Suprapubic skin (tissue), 4 donors: ENCODE measurements at places on chromosomes 16 and 17. TPM values are rescaled to one million over a fixed set of nuclear protein-coding genes. Genes with fewer than 3 reads are reported as not detected.
A peak's percentile ranks its signal among the peaks of the same experiment; 100 is the strongest.

The CDRT15 gene
- not detected for total RNA-seq

The ERN1 gene
- 31.8 TPM for total RNA-seq

The DHRS7C gene
- total RNA-seq, result not detected

The KRT15 gene
- total RNA-seq, result 1,067 TPM

- no peaks in the 10 kb centered on the region for H3K4me1 ChIP-seq
- no peak overlapping the region for H3K27ac ChIP-seq
- H3K27me3 ChIP-seq, result no peaks in the 10 kb centered on the region
- peaks cover 72% of the 10 kb centered on the region for H3K36me3 ChIP-seq
- no peak for DNase-seq
- no peak overlapping the region for H3K4me3 ChIP-seq
These were observed 10.8 kb downstream of the NMRAL1 start for GRCh38 chr16:4463522-4464163.

DNA sequence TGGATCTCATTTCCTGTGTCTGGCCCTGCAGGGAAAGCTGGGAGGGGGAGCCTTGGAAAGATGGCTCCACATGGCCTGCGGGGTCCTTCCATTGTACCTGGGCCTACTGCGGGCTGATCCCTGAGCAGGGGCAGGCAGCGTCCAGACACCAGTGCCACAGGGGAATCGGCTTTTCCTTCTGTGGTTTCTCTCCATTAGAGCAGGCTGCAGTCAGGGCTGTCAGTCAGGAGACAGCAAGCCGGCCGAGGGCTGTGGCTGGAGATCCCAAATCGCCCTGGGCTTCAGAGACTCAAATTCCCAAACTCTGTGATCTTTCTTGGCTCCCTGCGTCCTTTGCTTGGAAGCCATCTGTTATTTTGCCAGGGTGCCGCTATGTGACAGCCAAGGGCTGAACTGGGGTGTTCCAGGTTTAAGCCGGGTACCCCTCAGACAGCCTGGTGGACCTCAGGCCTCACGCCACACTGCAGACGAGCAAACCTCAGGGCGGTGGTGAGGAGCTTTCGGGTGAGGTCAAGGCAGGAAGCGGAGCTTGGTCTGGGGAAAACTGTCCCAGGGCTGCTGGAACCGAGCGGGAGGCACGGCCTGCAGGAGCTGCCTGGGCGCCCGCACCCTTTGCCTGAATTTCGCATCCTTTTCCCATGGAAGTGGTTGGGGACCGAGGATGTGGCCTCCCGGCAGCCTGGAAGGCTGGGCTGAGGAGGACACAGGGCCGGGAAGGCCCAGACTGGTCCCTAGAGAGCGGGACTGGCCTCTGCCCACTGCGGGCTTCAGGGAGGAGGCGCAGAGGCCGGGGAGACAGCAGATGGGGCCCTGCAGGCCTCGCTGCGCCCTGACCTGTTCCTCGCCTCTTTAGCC, 1.5 kb upstream of the CPNE7 start:
- H3K4me1 ChIP-seq, result peaks cover 30% of the 10 kb centered on the region
- no peaks in the 10 kb centered on the region for H3K36me3 ChIP-seq
- H3K4me3 ChIP-seq, result peak overlapping the region; percentile 42

GRCh38 chr17:64273006-64273405, 9.9 kb upstream of the TEX2 start:
- H3K27ac ChIP-seq, result no peak overlapping the region
- no peak overlapping the region for H3K4me3 ChIP-seq
- peaks cover 5% of the 10 kb centered on the region for H3K4me1 ChIP-seq
- no peaks in the 10 kb centered on the region for H3K27me3 ChIP-seq
- no peak for DNase-seq

DNA sequence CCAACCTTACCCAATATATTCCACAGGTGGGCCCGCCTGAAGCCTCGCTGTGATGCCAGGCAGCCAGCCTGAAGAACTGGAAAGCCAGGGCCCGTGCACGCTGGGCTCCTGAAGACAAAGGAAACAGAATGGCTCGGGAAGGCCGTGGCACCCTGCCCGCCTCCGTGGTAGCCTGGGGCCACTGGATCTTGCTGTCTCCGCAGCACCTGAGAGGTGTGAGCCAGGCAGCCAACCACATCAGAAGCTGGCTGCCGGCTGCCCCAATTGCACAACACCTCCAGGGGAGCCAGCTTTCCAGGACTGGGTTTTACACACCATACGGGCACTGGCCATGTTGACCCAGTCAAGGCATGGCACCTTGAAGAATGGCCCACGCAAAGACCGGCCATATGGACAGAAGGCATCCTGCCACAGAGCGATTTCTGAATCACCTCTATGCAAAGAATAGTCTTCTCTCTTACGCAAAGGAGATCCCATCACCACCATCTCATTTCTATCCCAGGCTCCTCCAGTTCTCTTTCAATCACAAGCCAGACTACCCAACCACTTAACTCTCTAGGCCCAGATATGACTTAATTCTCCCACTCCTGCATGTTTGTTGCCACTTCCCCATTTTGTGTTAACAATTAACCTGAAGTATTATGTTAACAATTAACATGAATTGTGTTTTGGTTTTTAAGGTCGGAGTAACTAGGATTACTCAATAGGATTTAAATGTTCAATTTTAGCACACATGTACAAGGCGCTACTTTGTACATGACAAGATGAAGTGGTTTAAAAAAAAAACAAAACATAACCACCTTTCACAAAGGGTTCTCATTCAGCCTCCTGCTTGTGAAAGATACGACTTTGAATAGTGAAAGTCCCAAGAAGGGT, 32.1 kb downstream of the ZFHX3 start:
- H3K36me3 ChIP-seq, result no peaks in the 10 kb centered on the region
- DNase-seq, result no peak
- no peak overlapping the region for H3K4me3 ChIP-seq
- H3K4me1 ChIP-seq, result peaks cover 36% of the 10 kb centered on the region
- H3K27me3 ChIP-seq, result peaks cover 4% of the 10 kb centered on the region

DNA sequence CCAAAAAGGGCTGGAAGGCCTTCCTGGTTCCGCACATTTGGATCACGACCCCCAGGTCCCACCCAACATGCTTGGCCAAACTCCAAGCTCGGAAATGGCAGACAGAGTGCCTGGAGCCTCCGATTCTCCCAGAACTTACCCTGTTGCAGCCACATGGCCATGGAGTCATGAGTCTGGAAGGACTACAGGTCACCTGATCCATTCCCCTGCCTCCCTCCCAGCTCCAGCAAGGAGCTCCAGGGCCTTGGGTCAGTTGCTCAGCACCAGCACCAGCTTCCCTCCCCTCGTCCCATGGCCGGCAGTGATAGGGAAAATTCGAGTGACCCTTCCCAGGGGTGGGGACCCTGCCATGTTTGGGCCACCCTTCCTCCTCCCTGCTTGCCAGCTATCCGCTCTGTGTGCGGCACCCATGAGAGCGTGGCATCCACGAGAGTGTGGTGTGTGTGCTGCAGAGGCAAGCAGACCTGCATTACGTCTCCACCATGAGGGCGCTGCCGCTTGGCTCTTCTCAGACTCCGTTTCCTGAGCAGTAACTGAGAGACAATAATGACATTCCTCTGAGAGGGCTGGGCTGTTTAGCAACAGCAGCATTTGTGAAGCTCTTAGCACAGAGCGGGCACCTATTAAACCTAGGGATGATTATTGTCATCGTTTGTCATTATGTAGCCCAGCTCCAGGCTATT, 21.3 kb upstream of the RPL38 start:
- no peaks in the 10 kb centered on the region for H3K4me1 ChIP-seq
- no peak for DNase-seq
- H3K27me3 ChIP-seq, result peaks cover 46% of the 10 kb centered on the region
- H3K27ac ChIP-seq, result no peak overlapping the region
- no peak overlapping the region for H3K4me3 ChIP-seq

DNA sequence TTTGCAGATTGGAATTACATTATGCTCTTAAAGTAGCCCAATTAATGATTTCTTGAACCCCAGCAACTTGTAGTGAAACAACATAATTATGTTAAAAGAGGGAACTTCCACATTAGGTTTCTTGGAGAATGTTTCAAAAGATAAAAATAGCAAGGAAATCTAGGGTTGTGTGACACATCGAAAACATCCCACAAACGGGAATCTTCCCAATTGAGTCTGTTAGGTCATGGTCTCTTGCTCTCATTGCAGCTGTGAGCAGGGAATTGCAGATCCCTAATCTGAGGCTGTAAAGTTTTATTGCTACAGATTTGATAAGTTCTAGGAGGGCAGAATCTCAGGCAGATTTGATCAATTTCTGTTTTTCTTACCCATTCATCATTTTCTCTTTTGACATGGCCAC, 6.7 kb upstream of the LPO start:
- H3K36me3 ChIP-seq, result no peaks in the 10 kb centered on the region
- H3K4me1 ChIP-seq, result peaks cover 5% of the 10 kb centered on the region
- H3K4me3 ChIP-seq, result no peak overlapping the region
- peaks cover 5% of the 10 kb centered on the region for H3K27me3 ChIP-seq
- no peak for DNase-seq

DNA sequence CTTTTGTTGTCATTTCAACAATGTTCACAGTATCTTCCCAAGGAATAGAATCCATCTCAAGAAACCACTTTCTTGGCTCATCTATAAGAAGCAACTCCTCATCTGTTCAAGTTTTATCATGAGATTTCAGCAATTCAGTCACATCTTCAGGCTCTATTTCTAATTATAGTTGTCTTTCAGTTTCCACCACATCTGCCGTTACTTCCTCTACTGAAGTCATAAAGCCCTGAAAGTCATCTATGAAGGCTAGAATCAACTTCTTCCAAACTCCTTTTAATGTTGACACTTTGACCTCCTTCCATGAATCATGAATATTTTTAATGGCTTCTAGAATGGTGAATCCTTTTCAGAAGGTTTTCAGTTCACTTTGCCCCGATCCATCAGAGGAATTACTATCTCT, 102.1 kb downstream of the CDH13 start:
- no peaks in the 10 kb centered on the region for H3K36me3 ChIP-seq
- no peak overlapping the region for H3K4me3 ChIP-seq
- H3K4me1 ChIP-seq, result no peaks in the 10 kb centered on the region
- H3K27me3 ChIP-seq, result no peaks in the 10 kb centered on the region
- H3K27ac ChIP-seq, result no peak overlapping the region
